NT2/D1 (cell line): ENCODE measurements at places on chromosomes 11 and 22.

DNA sequence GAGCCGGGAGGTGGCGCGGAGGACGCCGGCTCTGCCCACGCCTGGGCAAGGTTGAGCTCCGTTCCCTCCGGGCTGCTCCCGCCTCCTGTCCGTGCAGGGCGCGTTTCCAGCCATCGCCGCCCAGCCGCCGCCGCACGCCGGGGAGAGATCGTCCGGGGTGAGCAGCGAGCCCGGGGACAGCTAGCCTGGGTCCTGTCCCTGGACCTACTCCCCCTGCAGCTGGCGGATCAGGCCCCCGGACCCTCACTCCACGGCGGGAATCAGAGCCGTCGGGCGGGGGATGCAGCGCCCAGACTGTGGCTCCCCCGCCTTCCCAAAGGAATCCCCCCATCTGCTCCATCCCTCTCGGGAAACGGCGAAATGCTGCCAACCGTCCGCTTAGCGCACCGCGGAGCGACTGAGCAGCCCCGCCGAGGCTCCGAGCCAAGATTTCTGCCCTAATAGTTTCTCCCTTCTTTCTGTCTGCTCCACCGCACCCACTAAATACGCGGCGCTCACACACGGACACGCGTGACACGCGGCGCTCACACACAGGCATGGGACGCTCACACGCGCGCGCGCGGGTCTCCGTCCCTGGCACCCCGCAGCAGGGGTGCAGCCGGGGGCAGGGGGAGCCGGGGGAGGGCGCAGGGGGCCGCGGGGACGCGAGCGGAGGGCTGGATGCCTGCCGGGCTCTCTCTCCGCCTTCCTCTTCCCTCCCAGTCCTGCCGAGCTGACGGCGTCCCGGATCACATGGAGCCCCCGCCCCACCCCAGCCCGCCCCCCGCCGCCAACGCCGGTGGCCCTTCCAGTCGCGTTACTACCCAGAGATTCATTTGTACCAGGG is at the start of gene KCNJ5:
KCNJ5 (plus strand) TSS at position 814 of the 826 bp plus-strand sequence. CDS start 19,918 bp downstream, outside the sequence.
- no peak for DNase-seq

DNA sequence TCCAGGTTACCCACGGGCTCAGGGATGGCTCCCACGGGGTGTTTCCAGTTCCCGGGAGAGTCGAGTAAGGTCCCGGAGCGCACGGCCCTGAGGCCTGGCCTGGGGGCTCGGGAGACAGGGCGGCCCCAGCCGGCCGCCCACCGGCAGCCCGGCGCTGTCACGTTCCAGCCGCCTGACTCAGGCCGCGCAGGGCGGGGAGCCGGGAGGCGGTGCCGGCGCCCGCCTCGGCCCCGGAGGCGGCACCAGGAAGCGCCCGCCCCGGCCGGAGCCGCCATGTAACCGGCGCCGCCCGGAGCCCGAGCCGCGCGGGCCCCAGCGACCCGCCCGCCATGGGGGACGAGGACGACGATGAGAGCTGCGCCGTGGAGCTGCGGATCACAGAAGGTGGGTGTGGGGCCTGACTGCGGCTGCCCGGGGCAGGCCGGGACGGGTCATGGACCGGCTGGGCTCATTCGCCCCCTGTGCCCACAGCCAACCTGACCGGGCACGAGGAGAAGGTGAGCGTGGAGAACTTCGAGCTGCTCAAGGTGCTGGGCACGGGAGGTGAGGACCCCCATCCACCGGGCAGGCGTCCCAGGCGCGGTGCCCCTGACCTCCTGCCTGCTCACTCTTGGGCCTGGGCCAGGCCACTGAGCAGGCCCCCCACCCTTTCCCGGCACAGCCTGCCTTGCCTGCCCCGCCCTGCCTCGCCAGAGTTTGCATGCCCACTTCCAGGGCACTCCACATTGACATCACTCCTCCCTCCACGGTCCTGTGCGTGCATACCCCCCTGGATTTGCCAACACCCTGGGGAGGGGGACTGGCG is at the start of gene RPS6KA4:
RPS6KA4 (plus strand) TSS at position 256 of the 805 bp plus-strand sequence; CDS start at position 330, 74 bp downstream.
- DNase-seq = no peak

- no peak for DNase-seq
Observed at GRCh38 chr11:94020777-94021481, at the start of gene HEPHL1. Gene HEPHL1 (plus strand): TSS chr11:94021354. CDS start chr11:94021369, 15 bp downstream.

DNA sequence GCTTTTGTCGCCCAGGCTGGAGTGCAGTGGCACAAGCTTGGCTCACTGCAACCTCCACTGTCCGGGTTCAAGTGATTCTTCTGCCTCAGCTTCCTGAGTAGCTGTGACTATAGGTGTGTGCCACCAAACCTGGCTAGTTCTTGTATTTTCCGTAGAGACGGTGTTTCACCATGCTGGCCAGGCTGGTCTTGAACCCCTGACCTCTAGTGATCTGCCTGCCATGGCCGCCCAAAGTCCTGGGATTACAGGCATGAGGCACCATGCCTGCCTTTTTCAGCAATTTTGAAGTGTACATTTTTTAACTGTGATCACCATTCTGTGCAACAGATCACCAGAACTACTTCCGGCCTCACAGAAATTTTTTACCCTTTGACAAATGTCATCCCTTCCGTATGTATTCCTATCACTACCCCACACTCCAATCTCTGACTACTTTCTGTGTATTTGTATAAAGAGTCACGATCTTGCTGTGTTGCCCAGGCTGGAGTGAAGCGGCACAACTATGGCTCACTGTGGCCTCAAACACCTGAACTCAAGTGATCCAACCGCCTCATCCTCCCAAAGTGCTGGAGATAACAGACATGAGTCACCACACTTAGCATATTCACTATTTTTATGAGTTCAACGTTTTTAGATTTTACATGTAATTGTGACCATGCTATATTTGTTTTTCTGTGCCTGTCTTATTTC is 44.0 kb downstream of the XKR3 start:
- DNase-seq = no peak

DNA sequence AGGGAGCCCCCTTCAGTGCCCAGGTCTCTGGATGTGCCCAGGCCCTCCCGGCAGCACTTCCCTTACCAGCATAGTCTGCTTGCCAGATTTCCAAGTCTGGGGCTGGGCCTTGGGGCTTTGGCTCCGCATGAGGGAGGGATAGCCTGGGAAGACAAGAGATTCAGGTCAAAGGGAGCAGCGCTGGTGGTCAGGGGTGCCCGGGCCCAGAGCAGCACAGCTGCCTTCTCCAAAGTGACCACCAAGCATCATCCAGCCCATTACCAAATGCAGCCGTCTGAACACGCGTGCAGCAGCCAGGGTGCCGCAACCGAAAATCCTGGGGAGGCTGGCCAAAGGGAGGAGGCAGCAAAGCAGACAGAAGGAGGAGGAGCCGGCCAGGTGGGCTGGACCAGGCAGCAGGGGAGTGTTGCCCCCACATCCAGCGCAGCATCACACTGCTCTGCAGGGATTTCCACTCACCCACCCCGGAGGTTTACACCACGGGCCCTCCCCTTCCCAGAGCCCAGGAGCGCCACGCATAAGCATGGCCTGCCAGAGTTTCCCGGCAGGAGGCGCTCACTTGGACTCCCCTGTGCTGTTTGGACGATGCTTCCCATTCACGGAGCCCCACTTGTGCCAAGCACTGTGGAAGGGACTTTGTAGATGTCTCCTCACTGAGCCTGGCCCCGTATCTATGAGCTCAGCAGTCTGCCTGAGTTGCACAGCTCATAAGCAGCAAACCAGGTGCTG is 22.5 kb downstream of the TRIM29 start:
- DNase-seq = no peak

- no peak for DNase-seq
Observed at GRCh38 chr11:14237444-14237961, 121.5 kb downstream of the RRAS2 start.
